ENCODE measurements at places on chromosomes 5 and 9.

DNA sequence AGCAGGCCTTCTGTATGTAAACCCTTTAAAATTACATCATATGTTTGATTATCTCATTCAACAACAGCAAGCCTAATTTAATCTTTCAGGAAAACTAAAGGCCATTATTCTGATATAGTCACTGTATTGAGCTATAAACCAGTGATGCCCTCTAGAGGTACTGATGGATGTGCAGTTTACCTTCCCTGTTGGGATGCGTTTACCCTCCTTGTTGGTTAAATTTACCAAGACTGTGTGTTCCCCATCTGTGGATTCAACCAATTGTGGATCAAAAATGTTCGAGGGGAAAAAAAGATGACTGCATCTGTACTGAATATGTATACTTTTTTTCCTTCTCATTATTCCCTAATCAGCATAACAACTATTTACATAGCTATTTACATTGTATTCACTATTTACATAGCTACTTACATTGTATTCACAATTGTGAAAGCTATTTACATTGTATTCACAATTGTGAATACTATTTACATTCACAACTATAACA lies 3.7 kb upstream of the BAAT start:
- no peak for DNase-seq

- no peak for DNase-seq
Observed at GRCh38 chr9:108511307-108511706, 344.5 kb downstream of the ACTL7B start.

- no peak for DNase-seq
Observed at GRCh38 chr5:84535281-84535680, 150.6 kb upstream of the EDIL3 start.

- no peak for DNase-seq
Observed at GRCh38 chr5:98940581-98940980, 11.8 kb upstream of the CHD1 start.

GRCh38 chr9:130368631-130369103 lies 76.1 kb upstream of the ASS1 start:
- no peak for DNase-seq

Data from Peyer's patch (tissue), 4 donors.